Tibial artery (tissue), 4 donors: ENCODE measurements at places on chromosomes 4 and X.

GRCh38 chr4:6002492-6002833 is 15.8 kb downstream of the C4orf50 start:
- DNase-seq: peak; percentile 31
- no peak overlapping the region for H3K27ac ChIP-seq
- H3K36me3 ChIP-seq: no peaks in the 10 kb centered on the region
- H3K27me3 ChIP-seq: no peaks in the 10 kb centered on the region
- no peak overlapping the region for H3K4me3 ChIP-seq

GRCh38 chr4:184503869-184504300 is 29.5 kb upstream of the IRF2 start:
- H3K27ac ChIP-seq: no peak overlapping the region
- DNase-seq: no peak
- H3K27me3 ChIP-seq: no peaks in the 10 kb centered on the region
- no peak overlapping the region for H3K4me3 ChIP-seq

DNA sequence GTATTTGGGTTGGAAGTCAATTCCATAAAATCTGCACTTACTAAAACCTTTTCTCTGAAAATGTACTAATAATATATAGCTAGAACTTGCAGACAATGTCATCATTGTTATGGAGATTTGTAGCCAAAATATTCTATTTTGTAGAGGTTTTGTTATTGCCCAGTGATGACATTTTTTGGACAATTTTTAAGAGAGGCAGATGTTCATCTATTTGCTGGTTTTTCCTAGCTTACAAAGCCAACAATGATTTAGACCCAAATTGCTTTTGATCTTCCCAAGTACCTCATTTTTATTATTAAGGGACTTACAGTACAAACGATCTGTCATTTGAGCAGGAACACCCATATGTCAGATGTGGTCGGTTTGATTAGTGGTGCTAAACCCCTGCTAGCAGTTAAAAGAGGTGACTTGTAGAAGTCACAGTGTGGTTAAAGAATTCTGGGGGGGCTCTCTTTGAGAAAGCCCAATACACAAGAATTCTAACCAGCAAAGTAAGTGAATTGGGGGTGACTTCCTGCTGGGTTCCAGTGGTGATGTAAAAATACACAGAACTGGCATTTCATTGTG is 136.2 kb downstream of the KIT start:
- no peak for DNase-seq
- no peak overlapping the region for H3K4me3 ChIP-seq
- no peaks in the 10 kb centered on the region for H3K4me1 ChIP-seq
- H3K27ac ChIP-seq: no peak overlapping the region

DNA sequence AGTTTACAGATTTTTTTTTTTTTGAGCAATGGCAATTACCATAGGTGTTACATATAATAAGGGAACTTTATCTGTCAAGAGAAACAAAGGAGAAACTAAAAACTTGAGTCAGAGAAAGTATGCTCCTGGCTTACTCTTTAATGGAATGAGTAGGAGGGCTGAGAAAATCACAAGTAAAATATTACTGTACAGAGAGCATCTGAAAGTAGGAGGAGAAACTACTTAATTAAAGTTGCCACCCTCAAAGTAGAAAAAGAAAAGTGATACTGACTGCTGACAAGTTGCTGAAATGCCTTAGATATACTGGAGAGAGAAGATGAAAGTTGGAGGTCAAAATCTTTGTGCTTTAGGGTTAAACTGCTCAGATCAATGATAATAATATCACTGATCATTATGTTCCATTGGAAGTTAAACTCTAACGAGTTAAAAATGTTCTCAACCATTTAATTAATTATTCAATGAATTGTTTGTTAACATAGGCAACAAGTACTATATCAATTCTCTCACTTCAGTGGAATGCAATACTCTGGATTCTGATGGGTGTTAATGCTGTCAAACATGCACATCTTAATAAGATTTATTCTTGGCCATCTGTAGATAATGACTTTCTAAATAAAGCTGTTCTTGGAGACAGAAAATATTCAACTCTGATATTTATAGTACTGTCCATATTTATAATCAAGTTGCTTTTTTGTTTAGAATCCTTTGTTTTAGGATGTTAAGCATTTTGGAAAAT is 61.2 kb upstream of the CAMK2D start:
- DNase-seq: no peak
- no peak overlapping the region for H3K4me3 ChIP-seq
- no peaks in the 10 kb centered on the region for H3K36me3 ChIP-seq
- H3K27ac ChIP-seq: no peak overlapping the region
- H3K4me1 ChIP-seq: peaks cover 9% of the 10 kb centered on the region

GRCh38 chr4:47207555-47207954 is 176.2 kb downstream of the GABRB1 start:
- DNase-seq: no peak
- H3K27ac ChIP-seq: no peak overlapping the region
- H3K27me3 ChIP-seq: no peaks in the 10 kb centered on the region

DNA sequence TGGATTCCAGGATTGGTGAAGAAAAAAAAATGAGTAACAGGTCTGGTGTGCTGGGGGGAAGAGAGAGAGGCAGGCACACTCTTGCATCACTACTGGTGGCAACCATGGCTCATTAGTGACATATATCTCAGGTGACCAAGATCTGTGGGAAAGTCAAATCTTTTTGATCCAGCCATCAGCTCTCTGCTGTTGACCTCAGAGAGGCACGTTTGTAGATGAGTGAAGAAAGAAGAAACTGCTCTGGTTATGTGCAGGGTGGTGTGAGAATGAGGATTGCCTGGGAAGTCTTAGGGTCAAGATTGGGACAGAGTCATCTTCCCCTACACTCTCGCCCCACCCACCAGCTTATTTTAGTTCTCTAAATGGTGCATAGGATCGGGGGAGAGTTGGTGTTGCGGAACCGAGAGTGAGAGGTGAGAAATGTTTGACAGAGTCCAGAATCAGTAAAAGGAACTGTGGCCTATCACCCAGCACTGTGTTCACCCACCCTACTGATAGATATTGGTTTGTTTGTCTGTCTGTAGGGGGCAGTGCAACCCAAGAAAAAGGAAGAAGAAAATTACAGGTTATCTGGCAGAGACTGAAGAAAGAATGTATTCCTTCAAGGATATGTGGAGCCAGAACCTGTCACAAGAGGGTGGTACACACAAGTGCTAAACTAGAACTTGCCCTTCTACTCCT is 21.9 kb downstream of the ARMCX6 start:
- no peak overlapping the region for H3K4me3 ChIP-seq
- H3K27me3 ChIP-seq: no peaks in the 10 kb centered on the region
- H3K27ac ChIP-seq: no peak overlapping the region
- no peaks in the 10 kb centered on the region for H3K36me3 ChIP-seq

- H3K27me3 ChIP-seq: no peaks in the 10 kb centered on the region
- no peak overlapping the region for H3K4me3 ChIP-seq
- no peak for DNase-seq
- no peak overlapping the region for H3K27ac ChIP-seq
- H3K36me3 ChIP-seq: no peaks in the 10 kb centered on the region
Observed at GRCh38 chr4:116668190-116668589, 417.2 kb downstream of the TRAM1L1 start.

GRCh38 chr4:145251391-145251790 is 71.0 kb upstream of the OTUD4 start:
- no peak overlapping the region for H3K4me3 ChIP-seq
- no peak for DNase-seq
- no peaks in the 10 kb centered on the region for H3K36me3 ChIP-seq
- no peaks in the 10 kb centered on the region for H3K4me1 ChIP-seq

DNA sequence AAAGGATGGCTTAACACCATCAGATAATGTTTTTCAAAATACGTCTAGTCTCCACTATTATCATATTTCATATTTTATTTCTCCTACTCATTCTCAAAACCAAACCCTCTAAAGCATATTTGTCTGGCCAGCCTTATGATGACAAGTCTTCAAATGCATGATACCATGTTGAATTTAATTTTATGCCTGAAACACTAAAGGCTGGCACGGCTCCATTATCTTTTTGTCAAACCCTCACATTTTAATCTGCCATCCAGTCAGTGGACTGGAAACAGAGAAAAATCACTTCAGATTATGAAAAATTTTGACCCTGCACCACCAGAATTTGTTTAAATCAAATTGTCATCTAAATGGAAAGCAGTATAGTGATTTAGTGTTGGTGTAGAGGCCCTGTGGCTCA is 42.9 kb downstream of the SCD5 start:
- DNase-seq: no peak
- H3K4me1 ChIP-seq: peaks cover 20% of the 10 kb centered on the region
- H3K36me3 ChIP-seq: no peaks in the 10 kb centered on the region
- H3K27me3 ChIP-seq: no peaks in the 10 kb centered on the region
- H3K27ac ChIP-seq: no peak overlapping the region

DNA sequence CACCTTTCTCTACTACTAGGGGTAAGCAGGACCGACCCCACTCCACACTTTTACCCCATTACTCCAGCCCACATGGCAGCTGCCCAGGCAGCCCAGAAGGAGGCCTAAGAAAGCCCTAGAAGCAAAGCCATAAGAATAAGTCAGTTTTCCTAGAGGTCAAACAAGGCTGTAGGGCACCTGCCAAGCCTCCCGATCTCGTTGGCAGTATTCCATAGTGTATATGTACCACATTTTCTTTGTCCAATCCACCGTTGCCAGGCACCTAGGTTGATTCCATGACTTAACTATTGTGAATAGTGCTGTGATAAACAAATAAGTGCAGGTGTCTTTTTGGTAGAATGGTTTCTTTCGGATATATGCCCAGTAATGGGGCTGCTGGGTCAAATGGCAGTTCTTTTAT is 54.2 kb downstream of the RHOXF2B start:
- no peaks in the 10 kb centered on the region for H3K27me3 ChIP-seq
- no peak for DNase-seq
- H3K36me3 ChIP-seq: no peaks in the 10 kb centered on the region

- peak overlapping the region; percentile 50 for H3K27ac ChIP-seq
- H3K36me3 ChIP-seq: no peaks in the 10 kb centered on the region
- no peak overlapping the region for H3K4me3 ChIP-seq
- peaks cover 27% of the 10 kb centered on the region for H3K4me1 ChIP-seq
- no peak for DNase-seq
Observed at GRCh38 chrX:84876876-84877275, 126.8 kb upstream of the APOOL start.

DNA sequence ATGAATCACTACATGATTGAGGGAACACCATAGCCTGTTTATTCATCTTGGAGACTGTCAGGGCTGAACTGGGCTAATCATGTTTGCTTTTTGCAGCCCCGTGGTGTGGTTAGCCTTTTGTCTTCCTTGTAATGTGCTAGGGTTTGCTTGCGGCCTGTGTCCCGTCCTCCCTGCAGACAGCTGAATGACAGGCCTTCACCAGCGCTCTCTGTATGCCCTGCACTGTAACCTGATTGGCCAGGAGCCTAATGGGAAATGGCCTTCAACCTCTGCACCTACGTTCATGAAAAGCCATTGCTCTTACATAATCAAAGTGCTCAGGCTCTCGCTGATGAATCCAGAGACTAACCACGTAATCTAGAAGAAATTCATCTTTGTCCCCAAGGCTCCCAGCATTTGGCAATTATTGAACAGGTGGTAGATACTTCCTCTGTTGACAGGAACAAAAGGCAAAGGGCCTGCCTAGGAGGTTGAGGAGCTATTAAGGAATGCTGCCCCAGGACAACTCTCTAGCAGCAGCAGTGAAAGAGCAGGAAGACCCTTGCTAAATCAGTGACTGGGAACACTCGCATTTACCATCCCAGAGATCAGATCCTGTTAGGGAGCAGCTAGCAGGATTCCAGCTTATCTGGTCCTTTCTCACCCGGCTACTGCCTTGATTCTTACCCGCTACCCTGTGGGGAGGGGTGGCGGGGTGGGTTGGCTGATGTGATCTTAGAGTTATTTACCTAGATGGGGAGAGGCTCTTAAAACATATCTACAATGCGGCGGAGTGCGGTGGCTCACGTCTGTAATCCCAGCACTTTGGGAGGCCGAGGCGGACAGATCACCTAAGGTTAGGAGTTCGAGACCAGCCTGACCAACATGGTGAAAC is 42.3 kb upstream of the FAT1 start:
- no peak for DNase-seq
- H3K27me3 ChIP-seq: no peaks in the 10 kb centered on the region
- no peak overlapping the region for H3K4me3 ChIP-seq
- no peak overlapping the region for H3K27ac ChIP-seq
- no peaks in the 10 kb centered on the region for H3K36me3 ChIP-seq

DNA sequence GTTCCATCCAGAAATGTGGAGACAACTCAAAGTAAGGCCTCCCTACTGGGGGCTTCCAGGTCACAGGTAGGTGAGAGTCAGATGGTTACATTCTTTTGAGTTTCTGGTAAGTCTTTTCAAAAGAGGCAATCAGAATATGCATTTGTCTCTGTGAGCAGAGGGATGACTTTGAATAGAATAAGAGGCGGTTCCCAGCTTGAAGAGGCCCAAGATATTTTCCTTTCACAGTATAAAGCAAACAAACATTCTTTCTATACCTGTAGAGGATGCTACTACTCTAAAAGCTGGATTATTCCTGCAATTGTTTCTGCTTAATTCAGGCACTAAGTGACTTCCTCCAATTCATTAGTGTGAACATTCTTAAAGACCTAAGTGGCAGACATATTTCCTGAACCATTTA is 44.4 kb downstream of the DIAPH2 start:
- H3K27me3 ChIP-seq: no peaks in the 10 kb centered on the region
- no peak overlapping the region for H3K4me3 ChIP-seq
- no peak for DNase-seq
- H3K4me1 ChIP-seq: no peaks in the 10 kb centered on the region

DNA sequence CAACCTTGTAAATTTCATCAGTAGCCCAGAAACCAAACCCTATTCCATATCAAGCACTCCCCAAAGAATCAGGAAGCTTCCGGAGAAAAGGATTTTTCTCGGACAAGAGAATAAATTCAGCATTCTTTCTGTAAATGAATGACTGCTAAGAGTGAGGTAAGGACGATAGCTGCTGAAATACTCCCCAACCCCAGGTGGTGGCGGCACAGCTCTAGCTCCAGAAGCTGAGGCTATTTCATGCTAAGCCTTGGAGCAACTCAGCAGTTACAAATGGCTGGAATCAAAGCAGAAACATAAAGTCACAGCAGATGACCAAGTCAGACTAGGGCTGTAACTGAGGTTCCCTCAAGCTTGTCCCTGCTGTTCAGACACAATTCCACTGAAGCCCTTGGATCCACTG is 13.9 kb upstream of the PCDH19 start:
- no peak overlapping the region for H3K4me3 ChIP-seq
- H3K36me3 ChIP-seq: no peaks in the 10 kb centered on the region

DNA sequence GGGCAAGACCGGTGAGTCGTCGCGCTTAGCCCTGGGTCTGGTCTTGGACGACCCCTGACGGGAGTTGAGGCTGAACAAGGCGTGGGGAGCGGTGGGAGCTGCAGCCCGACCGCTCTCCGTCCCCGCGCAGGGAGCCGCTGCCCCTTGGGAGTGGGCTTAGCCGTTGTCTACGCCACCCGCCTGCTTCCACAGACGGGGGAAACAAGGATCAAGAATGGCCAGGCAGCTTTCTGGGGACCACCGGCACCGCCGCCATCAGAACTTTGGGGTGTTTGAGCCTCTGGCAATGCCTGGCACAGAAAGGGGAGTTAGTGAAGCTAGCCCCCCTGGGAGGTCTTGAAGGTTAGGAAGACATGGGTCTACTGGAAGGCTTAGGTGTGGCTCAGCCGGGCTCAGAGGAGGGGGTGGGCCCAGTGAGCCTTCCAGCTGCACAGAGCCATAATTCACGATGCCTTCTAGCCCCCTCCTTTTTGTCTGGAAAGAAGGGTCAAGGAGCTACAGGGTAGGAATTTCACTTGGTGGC is 583 bp downstream of the RASL11B start:
- no peaks in the 10 kb centered on the region for H3K27me3 ChIP-seq
- peaks cover 4% of the 10 kb centered on the region for H3K36me3 ChIP-seq
- no peak for DNase-seq
- peaks cover 21% of the 10 kb centered on the region for H3K4me1 ChIP-seq
- peak overlapping the region; percentile 71 for H3K4me3 ChIP-seq

GRCh38 chr4:186017801-186018200 is 51.2 kb upstream of the TLR3 start:
- H3K36me3 ChIP-seq: no peaks in the 10 kb centered on the region
- H3K27me3 ChIP-seq: no peaks in the 10 kb centered on the region
- no peak overlapping the region for H3K27ac ChIP-seq
- DNase-seq: no peak
- no peak overlapping the region for H3K4me3 ChIP-seq
- H3K4me1 ChIP-seq: peaks cover 6% of the 10 kb centered on the region
